ENCODE measurements at places on chromosomes 3 and 15. TPM values are rescaled to one million over a fixed set of nuclear protein-coding genes. Genes with fewer than 3 reads are reported as not detected.

The RNU6-1 gene
- not detected for total RNA-seq

The ASB14 gene
- not detected for total RNA-seq

The GOLGA8R gene
- 3.7 TPM for total RNA-seq

The HCLS1 gene
- total RNA-seq, result 14.6 TPM

The TIMP4 gene
- total RNA-seq, result 9.7 TPM

The LRRIQ4 gene
- total RNA-seq, result 0.74 TPM

The LIPH gene
- total RNA-seq, result 19.6 TPM

The EFHB gene
- 4.1 TPM for total RNA-seq

The MEIS2 gene
- 53.4 TPM for total RNA-seq

The LMAN1L gene
- 219 TPM for total RNA-seq

The RBP2 gene
- total RNA-seq, result not detected

The GCNT3 gene
- 1.6 TPM for total RNA-seq

The CLDN1 gene
- 8.8 TPM for total RNA-seq

The DNAH12 gene
- 0.05 TPM for total RNA-seq

The SAMMSON gene
- total RNA-seq, result 2.8 TPM

The MFAP1 gene
- 19.3 TPM for total RNA-seq

The OR5K2 gene
- not detected for total RNA-seq

The ATP13A4 gene
- total RNA-seq, result 2.0 TPM

The KNL1 gene
- total RNA-seq, result 18.7 TPM

The GP5 gene
- total RNA-seq, result not detected

The SNRPN gene
- 312 TPM for total RNA-seq

The SLC2A2 gene
- total RNA-seq, result not detected

The SLC49A4 gene
- 34.7 TPM for total RNA-seq

The CHRM5 gene
- total RNA-seq, result 0.11 TPM

The OXNAD1 gene
- 16.3 TPM for total RNA-seq

The CHRFAM7A gene
- total RNA-seq, result 16.4 TPM

The ISL2 gene
- total RNA-seq, result 2.4 TPM

The ITPKA gene
- 14.2 TPM for total RNA-seq

The SENP8 gene
- 3.3 TPM for total RNA-seq

The MAP6D1 gene
- total RNA-seq, result 22.3 TPM

The SSUH2 gene
- total RNA-seq, result 2.6 TPM

The STAC gene
- total RNA-seq, result 18.4 TPM

The SMCO1 gene
- total RNA-seq, result not detected

The DISP2 gene
- 0.27 TPM for total RNA-seq

The ZMAT3 gene
- total RNA-seq, result 21.3 TPM

The ITIH4 gene
- 4.9 TPM for total RNA-seq

The GOLGA6B gene
- not detected for total RNA-seq

The SCAMP5 gene
- 6.1 TPM for total RNA-seq

The PTPN9 gene
- total RNA-seq, result 19.3 TPM

The SERPINI2 gene
- not detected for total RNA-seq

The CLDN18 gene
- 0.57 TPM for total RNA-seq

The OSBPL10 gene
- 127 TPM for total RNA-seq

The GRAMD2A gene
- total RNA-seq, result 6.4 TPM

The RAB6B gene
- 7.1 TPM for total RNA-seq

The AMT gene
- 8.9 TPM for total RNA-seq

The PROS1 gene
- total RNA-seq, result 26.6 TPM

The LRTM1 gene
- total RNA-seq, result not detected

The ATP13A5 gene
- total RNA-seq, result not detected

The TMEM212 gene
- total RNA-seq, result not detected

Measured in prostate gland (tissue), 2 donors.